ENCODE measurements at places on chromosomes 6 and 20.

- no peak for DNase-seq
Observed at GRCh38 chr6:112199001-112199403, 55.4 kb downstream of the LAMA4 start.

DNA sequence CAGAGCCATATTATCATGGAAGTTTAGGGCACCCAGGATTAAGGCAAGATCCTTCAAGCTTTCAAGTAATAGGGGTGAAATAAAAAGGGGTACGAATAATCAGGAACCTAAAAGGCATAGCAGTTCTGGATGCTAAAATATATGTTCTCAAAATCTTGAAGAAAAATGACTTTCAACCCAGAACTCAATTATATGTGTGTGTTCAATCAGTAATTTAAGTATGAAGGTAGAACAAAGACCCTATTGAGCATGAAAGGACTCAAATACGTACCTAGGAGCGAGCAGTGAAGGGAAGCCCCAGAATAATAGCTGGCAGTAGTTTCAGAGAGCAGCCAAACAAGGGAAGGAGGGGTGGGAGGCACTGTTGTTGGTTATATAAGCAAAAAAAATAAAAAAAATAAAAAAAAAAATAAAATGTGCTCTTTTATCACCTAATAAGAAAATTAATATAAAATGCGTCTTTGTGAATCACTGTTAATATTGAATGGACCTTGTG, 45.4 kb downstream of the MYO6 start:
- DNase-seq: no peak

DNA sequence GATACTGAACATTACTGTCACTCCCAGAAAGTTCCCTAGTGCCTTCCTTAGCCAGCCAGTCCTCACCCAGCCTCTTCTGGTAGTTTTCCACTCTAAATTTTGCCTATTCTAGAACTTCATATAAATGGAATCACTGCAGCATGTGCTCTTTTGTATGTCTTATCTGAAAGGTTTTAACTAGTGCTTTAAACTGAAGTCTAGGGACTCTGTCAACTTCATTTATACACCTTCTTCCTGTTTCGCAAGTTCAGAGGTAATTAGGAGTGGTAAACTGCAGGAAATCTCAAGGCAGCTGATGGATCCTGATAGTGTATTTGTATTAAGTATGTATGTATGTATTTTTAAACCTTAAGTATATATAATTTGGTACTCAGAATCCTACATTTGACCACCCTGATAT, 94.3 kb downstream of the TCP11 start:
- DNase-seq: no peak

DNA sequence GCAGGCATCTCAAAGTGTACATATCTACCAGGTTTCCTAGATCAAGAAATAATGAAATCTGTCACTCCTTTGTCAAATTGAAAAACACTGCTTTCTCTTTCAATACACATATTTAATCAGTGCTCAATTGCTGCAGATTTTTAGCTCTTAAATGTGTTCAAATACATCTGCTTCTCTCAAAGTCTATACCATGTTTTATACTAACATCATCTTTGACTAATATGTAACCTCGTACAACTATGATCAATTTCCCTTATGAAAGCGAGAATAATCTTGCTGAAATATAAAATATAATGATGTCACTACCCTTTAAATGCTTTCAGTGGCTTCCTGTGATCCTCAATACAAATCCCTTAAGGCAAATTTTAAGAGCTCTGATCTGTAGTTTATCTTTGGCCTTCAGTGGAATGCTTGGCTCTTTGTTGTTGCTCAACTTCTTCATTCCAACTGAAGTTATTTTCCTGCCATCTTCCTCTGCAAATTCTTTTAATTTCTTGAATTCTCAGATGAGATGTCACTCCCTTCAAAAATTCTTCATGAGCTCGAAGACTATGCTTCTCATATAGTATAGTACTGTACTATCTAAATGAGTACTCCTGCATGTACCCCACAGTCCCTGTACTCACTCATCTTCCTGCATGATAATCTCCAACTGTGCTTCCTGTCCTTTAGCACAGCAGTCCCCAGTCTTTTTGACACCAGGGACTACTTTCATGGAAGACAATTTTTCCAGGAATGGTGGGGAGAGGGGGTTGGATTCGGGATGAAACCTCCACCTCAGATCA, 545.1 kb upstream of the GJE1 start:
- DNase-seq: no peak

DNA sequence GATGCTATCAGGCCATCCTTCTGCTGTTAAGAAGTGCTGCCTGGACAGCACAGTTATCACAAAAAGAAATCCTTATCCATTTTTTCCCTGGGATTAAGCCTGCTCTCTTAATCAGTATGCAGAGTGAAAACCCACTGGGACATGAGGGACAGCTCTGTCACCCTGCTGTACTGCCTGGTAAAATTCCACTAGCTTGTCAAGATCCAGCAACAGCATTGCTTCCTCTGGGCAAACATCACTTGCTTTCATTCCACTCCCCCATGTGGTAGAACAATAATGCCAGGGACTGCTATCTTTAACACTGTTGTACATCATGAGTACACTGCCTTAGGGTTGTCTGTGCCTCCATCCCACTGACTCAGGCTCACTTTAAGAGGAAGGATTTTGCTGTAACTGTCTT, 331.3 kb downstream of the KIF16B start:
- DNase-seq: no peak

DNA sequence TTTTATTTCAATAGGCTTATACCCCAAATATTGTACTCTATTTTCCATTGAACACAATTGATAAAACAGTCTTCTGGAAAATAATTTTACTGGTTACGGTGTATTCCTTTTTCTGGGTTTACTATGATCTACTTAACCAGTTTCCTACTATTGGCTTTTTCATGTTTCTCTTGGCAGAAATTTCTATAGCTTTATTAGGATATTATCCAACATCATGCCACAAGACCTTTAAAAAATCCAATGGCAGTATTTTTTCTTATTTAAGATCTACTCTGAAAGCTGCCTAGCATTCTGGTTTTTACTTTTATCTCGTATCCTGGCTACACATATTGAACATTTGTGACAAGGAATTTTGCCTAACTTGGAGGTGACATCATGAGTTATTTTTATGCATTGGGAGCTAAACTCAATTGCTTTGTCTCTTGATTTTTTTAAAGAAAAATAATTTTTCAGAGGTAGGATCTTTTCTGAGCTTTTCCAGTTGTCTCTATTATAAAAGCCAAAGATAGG, 45.5 kb downstream of the SLC9A8 start:
- DNase-seq: no peak

GRCh38 chr6:41269166-41269565, 17.3 kb downstream of the TREM1 start:
- DNase-seq: no peak

All from activated CD4-positive, alpha-beta T cell treated with anti-CD3 and anti-CD28 coated beads for 1 hour (primary cell).